ENCODE measurements at places on chromosomes 11 and 22. TPM values are rescaled to one million over a fixed set of nuclear protein-coding genes. Genes with fewer than 3 reads are reported as not detected.

The TRMT112 gene
- 149 TPM for total RNA-seq

The ART5 gene
- 3.8 TPM for total RNA-seq

The OR5P2 gene
- total RNA-seq = not detected

The IGLL1 gene
- total RNA-seq = not detected

GRCh38 chr11:106397787-106398501 lies 320.5 kb downstream of the AASDHPPT start:
- peaks cover 10% of the 10 kb centered on the region for H3K4me1 ChIP-seq
- H3K27me3 ChIP-seq = no peaks in the 10 kb centered on the region
- H3K27ac ChIP-seq = no peak overlapping the region

GRCh38 chr11:76620489-76620888 lies 50.1 kb downstream of the LRRC32 start:
- peaks cover 11% of the 10 kb centered on the region for H3K4me1 ChIP-seq
- H3K27ac ChIP-seq = no peak overlapping the region
- no peaks in the 10 kb centered on the region for H3K36me3 ChIP-seq
- H3K4me3 ChIP-seq = no peak overlapping the region
- H3K27me3 ChIP-seq = no peaks in the 10 kb centered on the region

- no peak overlapping the region for H3K27ac ChIP-seq
- H3K4me1 ChIP-seq = no peaks in the 10 kb centered on the region
- H3K36me3 ChIP-seq = no peaks in the 10 kb centered on the region
- no peak overlapping the region for H3K4me3 ChIP-seq
- DNase-seq = no peak
- peaks cover 7% of the 10 kb centered on the region for H3K27me3 ChIP-seq
These were observed 91.3 kb downstream of the BDNF start for GRCh38 chr11:27608951-27609350.

DNA sequence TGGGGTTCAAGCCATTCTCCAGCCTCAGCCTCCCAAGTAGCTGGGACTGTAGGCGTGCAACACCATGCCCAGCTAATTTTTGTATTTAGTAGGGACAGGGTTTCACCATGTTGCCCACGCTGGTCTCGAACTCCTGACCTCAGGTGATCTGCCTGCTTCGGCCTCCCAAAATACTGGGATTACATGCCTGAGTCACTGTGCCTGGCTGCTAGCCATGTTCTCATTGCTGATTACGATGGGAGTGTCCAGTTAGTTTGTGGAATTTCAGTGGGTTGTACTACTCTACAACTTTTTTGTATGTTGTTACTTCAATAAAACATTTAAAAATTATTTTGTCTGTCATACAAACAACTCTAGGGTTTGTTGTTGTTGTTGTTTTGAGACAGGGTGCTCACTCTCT lies 4.8 kb upstream of the VPS11 start:
- DNase-seq = no peak
- H3K4me1 ChIP-seq = peaks cover 16% of the 10 kb centered on the region
- no peak overlapping the region for H3K27ac ChIP-seq
- no peaks in the 10 kb centered on the region for H3K27me3 ChIP-seq
- H3K4me3 ChIP-seq = no peak overlapping the region

- peaks cover 3% of the 10 kb centered on the region for H3K27me3 ChIP-seq
- H3K4me3 ChIP-seq = peak within 1 kb of the TSS; percentile 40
- no peaks in the 10 kb centered on the region for H3K36me3 ChIP-seq
These were observed at the start of gene APOBEC3C for GRCh38 chr22:39013942-39014722. Gene APOBEC3C (plus strand): TSS chr22:39014257. CDS start chr22:39014363, 106 bp downstream.

DNA sequence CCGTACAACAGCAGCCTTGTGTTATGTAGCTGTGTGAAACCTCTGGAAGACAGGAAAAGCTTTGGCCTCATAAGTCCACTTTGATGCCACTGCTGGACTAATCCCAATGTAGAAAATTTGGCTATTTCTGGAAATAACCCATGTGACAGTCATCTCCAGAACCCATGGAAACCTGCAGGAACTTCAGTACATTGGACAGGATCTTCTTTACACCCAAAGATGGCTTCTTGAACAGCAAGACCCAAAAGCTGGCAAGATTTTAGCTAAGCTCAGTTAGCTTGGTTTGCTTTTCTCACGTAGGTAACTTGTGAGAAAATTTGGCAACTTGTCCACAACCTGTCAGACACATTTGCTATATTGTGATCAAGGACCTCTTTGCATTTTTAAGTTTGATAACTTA lies 74.8 kb upstream of the RCN1 start:
- no peak for DNase-seq
- no peak overlapping the region for H3K4me3 ChIP-seq
- H3K36me3 ChIP-seq = no peaks in the 10 kb centered on the region
- H3K27ac ChIP-seq = no peak overlapping the region
- H3K27me3 ChIP-seq = peaks cover 25% of the 10 kb centered on the region
- H3K4me1 ChIP-seq = no peaks in the 10 kb centered on the region

Data from progenitor cell of endocrine pancreas (in vitro differentiated cells).